ENCODE measurements at places on chromosomes 4 and X.
A peak's percentile ranks its signal among the peaks of the same experiment; 100 is the strongest.

GRCh38 chr4:177105536-177105935 is 204.1 kb upstream of the NEIL3 start:
- no peak for DNase-seq

GRCh38 chr4:89166971-89167475 is 55.7 kb downstream of the TIGD2 start:
- no peak for DNase-seq

GRCh38 chr4:76772498-76773106 is 125.3 kb downstream of the SOWAHB start:
- DNase-seq = peak; percentile 80

DNA sequence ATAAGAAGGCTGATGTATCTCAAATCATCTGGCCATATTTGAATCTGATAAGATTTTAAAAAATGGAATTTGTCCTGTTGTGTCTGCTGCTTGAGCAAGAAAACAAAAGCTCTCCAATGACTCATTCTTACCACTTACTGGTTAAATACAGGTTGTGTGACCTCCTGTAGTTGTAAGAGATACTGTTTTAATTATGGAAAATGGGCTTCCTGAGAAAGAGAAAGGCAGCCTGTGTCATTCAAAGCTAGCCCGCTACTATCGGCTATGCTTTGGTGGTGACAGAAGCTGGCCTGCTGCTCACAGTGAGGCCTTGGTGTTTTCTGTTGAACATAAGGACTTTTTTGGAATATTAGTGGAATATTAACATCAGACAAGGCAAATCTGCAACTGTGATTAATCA is 1722.1 kb upstream of the PCDH10 start:
- DNase-seq = peak; percentile 2

DNA sequence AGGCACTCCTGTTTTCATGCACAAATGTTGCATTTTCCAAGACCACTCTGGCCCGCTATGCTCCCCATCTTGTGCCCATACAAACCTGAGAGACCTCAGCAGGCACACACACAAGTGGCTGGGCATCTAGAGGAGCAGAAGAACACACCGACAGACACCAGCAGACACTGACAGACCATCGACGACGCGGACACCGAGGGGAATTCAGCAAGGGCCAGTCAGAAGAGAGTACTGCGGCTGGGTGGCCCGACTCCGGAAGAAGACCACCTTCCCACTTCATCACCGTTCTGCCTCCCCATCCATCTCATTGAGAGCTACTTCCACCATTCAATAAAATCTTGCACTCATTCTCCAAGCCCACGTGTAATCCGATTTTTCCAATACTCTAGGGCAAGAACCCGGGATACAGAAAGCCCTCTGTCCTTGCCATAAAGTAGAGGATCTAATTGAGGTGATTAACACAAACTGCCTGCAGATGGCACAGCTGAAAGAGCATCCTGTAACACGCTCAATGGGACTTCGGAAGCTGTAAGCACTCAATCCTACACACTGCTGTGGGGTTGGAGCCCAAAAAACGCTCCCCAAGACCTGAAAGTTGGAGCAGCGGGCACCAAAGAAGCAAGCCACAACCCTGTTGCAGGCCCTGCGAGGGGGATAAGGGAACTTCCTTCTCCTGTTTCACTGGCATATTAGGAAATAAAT is 780.9 kb downstream of the ARAP2 start:
- no peak for DNase-seq

- peak; percentile 95 for DNase-seq
Observed at GRCh38 chr4:52051615-52052474, 741 bp downstream of the SPATA18 start.

DNA sequence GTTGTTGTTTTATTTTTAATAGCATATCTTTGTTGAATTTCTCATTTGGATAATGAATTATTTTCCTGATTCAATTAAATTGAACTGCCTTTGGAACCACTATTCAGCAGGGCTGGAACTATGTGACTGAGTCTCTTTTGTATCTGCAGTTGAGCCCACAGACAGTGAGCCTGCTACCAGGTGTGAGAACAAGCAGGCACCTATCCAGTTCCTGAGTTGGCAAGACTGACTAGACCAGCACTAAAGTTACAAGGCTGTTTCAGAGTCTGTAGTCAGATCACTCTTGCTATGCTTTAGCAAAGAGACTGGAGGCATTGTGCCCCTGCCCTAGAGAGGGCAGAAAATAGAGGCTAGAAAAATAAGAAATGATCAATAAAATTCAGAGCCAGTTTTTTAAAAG is 237.3 kb upstream of the GRID2 start:
- no peak for DNase-seq

- DNase-seq = peak; percentile 86
Observed at GRCh38 chr4:113355550-113356371, 306.3 kb downstream of the ANK2 start.

DNA sequence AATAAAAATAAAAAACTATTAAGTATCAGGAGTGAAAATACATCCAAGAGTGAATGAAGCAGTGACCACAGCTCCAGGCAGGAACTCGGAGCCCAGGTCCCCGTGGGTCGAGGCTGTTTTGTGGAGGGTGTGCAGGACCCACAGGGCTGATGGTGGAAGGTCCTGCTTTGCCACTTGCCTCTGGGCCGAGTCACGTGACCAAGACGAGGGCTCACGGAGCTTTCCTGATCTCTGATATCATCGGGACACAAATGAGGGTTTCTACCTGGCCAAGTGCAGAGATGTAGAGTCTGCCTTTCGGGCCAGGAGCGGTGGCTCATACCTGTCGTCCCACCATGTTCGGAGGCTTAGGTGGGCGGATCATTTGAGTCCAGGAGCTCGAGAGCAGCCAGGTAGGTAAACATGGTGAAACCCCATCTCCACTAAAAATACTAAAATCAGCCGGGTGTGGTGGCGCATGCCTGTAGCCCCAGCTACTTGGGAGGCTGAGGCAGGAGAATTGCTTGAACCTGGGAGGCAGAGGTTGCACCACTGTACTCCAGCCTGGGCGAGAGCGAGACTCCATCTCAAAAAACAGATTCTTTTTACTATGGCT is 7.2 kb downstream of the SLC25A6 start:
- DNase-seq = no peak

DNA sequence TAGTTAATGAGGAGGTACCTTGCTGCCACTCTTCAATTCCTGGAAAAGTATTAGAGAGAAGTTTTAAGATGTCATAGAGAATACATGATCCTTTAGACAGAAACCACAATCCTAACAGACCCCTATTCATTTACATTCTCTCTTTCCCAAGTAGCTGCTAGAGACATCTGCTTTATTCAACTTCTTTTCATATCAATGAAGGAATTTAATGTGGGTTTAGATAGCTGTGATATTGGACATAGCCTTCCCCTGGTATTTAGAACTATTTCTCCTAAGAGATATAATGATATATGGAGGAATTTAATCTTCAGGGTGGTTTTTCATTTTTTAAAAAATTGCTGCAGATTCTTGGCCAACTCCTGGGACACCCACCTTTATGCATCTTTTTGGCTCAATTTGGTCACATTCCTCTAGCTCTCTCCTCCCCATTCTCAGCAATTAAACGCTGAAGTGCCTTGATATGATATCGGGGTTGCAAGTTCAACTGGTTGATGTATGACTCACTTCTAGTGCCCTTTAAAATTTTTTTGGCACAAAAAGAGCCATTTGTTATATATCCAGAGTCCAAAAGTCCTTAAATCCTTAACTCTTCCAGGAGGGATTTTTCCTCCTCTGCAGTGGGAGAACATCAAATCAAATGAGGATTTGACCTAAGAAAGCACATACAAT is 57.6 kb downstream of the DOCK11 start:
- no peak for DNase-seq

DNA sequence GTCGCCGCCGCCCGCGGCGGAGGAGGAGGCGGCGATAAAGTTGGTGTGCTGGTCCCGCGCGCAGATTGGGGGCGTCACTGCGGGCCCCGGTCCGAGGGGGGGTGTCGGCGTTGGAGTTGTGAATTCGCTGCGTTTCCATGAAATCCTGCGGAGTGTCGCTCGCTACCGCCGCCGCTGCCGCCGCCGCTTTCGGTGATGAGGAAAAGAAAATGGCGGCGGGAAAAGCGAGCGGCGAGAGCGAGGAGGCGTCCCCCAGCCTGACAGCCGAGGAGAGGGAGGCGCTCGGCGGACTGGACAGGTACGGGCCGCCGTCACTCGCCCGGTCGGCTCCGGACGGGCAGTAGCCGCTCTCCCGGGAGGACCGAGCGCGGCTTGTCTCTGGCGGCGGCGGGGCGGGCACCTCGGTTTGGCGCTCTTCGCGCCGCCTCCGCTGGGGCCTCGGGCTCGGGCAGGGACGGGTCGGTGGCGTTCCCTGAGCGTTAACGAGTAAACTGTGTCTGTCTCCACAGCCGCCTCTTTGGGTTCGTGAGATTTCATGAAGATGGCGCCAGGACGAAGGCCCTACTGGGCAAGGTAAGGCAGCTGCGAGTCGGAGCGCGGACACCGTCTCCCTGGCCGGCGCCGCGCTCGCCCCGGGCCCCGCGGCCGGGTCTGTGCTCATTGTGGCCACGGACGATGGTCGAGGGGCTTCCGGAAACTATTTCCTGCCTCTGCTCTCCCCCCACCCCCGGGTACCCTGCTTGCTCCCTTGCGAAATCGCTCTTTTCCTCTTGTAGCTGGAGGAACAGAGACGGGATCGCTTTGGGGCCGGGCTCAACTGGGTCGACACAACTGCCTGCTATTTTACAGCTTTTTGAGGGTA is 658 bp downstream of the KDM6A start:
- peak; percentile 63 for DNase-seq

GRCh38 chr4:10590896-10591295 is 93.7 kb downstream of the CLNK start:
- peak; percentile 63 for DNase-seq

DNA sequence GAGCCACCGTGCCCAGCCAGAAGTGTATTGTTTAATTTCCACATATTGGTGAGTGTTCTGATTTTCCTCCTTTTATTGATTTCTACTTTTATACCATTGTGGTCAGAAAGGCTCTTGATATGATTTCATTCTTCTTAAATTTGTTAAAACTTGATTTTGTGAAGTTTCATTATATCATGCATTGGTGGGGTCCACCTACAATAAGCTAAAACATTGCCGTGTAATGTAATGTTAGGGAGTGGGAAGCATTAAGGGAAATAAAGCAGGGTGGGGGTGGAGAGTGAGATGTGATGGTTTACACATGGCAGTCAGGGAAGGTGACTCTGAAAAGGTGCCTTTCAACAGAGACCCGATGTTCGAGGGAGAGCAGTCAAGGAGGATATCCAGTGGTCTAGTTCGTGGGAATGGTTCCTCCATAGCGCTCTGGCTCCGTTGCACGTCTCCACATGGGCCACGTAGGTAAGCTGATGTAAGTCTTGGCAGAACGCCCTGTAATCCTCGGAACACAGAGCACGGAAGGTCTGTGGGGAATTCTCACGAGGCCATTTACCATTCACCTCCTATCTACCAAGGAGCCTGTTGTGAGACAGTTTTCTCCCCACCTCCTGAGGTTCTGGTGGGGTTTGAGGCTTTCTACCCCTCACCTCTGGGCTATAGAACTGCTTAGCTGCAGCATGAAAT is 7.7 kb upstream of the WDR13 start:
- DNase-seq = no peak

DNA sequence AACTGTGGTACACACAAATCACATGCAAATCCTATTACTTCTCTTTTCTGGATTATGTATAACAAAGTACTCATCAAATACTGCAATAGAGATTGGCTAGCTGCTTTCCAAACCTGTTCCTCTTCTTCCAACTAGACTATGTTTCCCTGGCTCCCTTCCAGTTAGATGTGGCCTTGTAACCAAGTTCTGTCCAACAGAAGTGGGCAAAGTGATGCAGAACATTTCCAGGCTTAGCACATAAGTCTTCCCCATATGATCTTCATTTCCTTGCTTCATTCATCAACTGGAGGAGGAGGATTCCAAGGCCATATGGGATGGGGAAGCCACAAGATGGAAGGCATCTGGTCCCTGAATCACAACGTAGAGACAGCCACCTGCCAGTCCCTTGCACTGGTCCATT is 8.0 kb downstream of the SLC9A7 start:
- DNase-seq = no peak

- no peak for DNase-seq
Observed at GRCh38 chrX:40853004-40853815, 117.9 kb upstream of the MED14 start.

- peak; percentile 86 for DNase-seq
Observed at GRCh38 chrX:12955882-12956703, 18.8 kb upstream of the TMSB4X start.

DNA sequence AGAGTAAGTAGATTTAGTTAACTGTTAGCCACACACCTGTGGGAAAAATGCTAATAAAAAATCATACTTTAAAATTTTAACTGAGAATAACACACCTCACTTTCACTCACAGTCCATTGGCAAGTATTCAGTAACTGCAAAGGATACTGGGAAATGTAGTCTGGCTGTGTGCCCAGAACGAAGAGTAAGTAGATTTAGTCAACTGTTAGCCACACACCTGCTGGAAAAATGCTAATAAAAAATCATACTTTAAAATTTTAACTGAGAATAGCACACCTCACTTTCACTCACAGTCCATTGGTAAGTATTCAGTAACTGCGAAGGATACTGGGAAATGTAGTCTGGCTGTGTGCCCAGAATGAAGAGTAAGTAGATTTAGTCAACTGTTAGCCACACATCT is 178.4 kb upstream of the NWD2 start:
- DNase-seq = no peak

DNA sequence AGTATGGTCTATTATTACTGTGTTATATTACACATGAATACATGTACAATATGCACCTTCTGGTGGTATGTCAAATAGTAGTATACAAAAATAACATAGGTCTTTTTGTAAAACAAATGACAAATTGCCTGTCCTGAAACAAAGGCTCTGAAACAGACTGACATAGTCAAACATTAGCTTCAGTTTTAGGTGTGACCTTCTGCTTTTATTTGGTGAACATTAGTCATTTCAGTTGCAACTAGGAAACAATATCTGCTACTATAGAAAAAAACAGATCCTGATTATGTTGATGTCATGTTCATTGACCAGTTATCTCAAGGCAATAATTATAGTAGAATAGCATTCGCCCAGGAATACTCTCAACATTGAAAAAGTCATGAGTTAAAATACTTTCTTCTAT is 123.0 kb downstream of the CHRNA9 start:
- DNase-seq = no peak

DNA sequence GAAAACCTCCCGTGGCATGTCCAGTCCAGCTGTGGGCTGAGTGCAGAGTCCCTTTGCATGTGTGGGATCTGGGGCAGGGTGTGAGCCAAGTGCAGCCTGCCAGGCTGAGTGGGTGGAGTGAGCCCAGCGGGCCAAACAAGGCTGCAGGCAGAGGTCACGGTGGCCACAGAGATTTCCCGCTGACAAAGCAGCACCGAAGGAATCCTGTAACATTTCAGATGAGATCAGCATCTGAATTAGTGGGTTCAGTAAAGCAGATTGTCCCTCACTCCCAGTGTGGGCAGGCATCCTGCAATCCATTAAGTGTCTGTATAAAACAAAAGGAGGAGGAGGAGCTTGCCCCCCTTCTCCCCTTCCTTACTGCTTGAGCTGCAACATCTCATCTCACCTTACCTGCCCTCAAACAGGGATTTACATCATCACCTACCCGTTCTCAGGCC is 324.4 kb downstream of the FAT4 start:
- peak; percentile 15 for DNase-seq

- DNase-seq = peak; percentile 35
Observed at GRCh38 chr4:16157609-16158503, 68.4 kb downstream of the TAPT1 start.

GRCh38 chr4:37973441-37973840 is 13.2 kb downstream of the PTTG2 start:
- DNase-seq = no peak

Data from iris pigment epithelial cell (primary cell).